ENCODE measurements at places on chromosomes 3 and 15.

- no peaks in the 10 kb centered on the region for H3K4me1 ChIP-seq
- H3K4me3 ChIP-seq, result no peak overlapping the region
- H3K27ac ChIP-seq, result no peak overlapping the region
- H3K36me3 ChIP-seq, result no peaks in the 10 kb centered on the region
These were observed 217.0 kb downstream of the TLE3 start for GRCh38 chr15:69880571-69881301.

GRCh38 chr3:121724130-121724529 lies 25.4 kb downstream of the GOLGB1 start:
- no peaks in the 10 kb centered on the region for H3K4me1 ChIP-seq
- peaks cover 61% of the 10 kb centered on the region for H3K36me3 ChIP-seq
- no peak overlapping the region for H3K27ac ChIP-seq
- no peaks in the 10 kb centered on the region for H3K27me3 ChIP-seq

GRCh38 chr15:67358812-67359211 lies 104.2 kb downstream of the IQCH start:
- H3K36me3 ChIP-seq, result no peaks in the 10 kb centered on the region
- no peaks in the 10 kb centered on the region for H3K4me1 ChIP-seq
- H3K27ac ChIP-seq, result no peak overlapping the region
- H3K4me3 ChIP-seq, result no peak overlapping the region
- no peak for DNase-seq
- H3K27me3 ChIP-seq, result no peaks in the 10 kb centered on the region

- H3K4me1 ChIP-seq, result peaks cover 25% of the 10 kb centered on the region
- no peak overlapping the region for H3K27ac ChIP-seq
- no peaks in the 10 kb centered on the region for H3K27me3 ChIP-seq
- H3K36me3 ChIP-seq, result no peaks in the 10 kb centered on the region
- no peak for DNase-seq
These were observed 167.0 kb upstream of the TBL1XR1 start for GRCh38 chr3:177364236-177364635.

GRCh38 chr15:58206151-58206550 lies 68.0 kb downstream of the AQP9 start:
- no peaks in the 10 kb centered on the region for H3K36me3 ChIP-seq
- no peak for DNase-seq
- no peaks in the 10 kb centered on the region for H3K27me3 ChIP-seq

- peaks cover 33% of the 10 kb centered on the region for H3K4me1 ChIP-seq
- no peak overlapping the region for H3K4me3 ChIP-seq
- H3K27ac ChIP-seq, result peak overlapping the region; percentile 43
- H3K36me3 ChIP-seq, result peaks cover 19% of the 10 kb centered on the region
- no peaks in the 10 kb centered on the region for H3K27me3 ChIP-seq
These were observed 576.4 kb downstream of the FOXP1 start for GRCh38 chr3:71006810-71007785.

DNA sequence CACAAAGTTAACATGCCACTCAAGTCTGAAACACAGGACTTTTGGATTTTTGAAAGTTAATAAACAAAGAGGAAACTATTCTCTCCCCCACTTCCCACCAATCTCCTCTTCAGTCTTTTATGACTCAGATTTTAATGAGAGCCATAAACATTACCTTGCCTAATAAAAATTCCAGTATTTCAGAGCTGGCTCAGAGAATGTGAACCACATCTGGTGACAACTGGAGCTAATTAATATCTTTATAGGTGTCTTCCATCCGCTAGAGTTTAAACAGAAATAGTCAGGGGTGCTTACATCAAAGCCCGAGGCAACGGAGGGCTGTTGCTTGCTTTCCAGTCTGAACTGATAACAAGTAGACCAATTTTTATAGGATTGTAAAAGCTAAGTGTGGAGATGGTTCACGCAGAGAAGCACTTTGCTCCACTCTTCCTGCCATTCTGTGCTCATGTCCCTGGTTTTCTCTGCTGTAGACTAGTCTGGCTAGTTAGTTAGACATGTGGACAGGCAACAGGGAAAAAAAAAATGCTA lies 363.6 kb downstream of the NR2F2 start:
- DNase-seq, result no peak
- no peak overlapping the region for H3K27ac ChIP-seq
- H3K4me3 ChIP-seq, result no peak overlapping the region
- no peaks in the 10 kb centered on the region for H3K27me3 ChIP-seq
- no peaks in the 10 kb centered on the region for H3K4me1 ChIP-seq
- no peaks in the 10 kb centered on the region for H3K36me3 ChIP-seq

- no peaks in the 10 kb centered on the region for H3K36me3 ChIP-seq
- no peak overlapping the region for H3K27ac ChIP-seq
- peaks cover 6% of the 10 kb centered on the region for H3K27me3 ChIP-seq
- H3K4me3 ChIP-seq, result no peak overlapping the region
- DNase-seq, result no peak
These were observed 200.1 kb downstream of the TLE3 start for GRCh38 chr15:69897471-69898237.

DNA sequence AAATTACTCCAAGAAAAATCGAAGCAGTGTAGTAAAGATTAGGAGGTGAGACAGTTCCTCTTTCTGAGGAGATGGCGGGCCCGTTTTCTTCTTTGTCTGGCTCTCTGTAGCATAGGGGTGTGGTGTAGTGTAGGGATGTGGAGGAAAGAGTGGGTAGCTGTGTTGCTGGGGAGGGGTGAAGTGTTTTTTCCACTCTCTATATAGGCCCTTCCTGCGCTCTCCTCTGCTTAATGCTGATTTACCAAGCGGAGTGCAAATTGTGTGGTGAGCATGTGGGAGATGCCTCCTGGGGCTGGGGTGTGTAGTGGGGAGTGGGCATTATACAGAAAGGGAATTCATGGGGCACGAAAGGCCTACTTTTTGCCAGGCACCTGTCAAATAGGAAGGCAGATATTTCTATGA lies 94.9 kb downstream of the ST6GAL1 start:
- H3K4me3 ChIP-seq, result no peak overlapping the region
- DNase-seq, result no peak
- no peaks in the 10 kb centered on the region for H3K36me3 ChIP-seq
- no peak overlapping the region for H3K27ac ChIP-seq

DNA sequence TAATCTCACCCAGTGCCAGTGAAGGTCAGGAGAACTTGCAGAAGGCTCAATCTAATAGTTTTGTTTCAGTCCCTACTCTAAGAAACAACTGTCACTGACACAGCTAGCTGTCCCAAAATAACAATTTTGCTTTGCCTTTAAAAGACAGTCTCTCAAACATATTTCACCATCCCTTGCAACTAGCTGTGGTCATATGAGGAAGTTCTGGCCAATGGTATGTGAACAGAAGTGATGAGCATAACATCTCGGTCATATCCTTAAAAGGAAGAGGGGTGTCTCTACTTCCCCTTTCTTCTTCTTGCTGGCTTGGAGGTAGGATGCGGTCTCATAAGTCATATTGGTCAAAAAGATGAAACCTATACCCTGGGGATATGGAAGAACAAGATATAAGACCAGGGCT lies 198.1 kb downstream of the NEK10 start:
- H3K27me3 ChIP-seq, result no peaks in the 10 kb centered on the region
- no peak overlapping the region for H3K27ac ChIP-seq
- H3K4me3 ChIP-seq, result no peak overlapping the region
- no peak for DNase-seq
- no peaks in the 10 kb centered on the region for H3K4me1 ChIP-seq

- no peaks in the 10 kb centered on the region for H3K27me3 ChIP-seq
- DNase-seq, result no peak
- no peak overlapping the region for H3K27ac ChIP-seq
- H3K36me3 ChIP-seq, result no peaks in the 10 kb centered on the region
- peaks cover 9% of the 10 kb centered on the region for H3K4me1 ChIP-seq
These were observed 168.0 kb upstream of the NDN start for GRCh38 chr15:23854912-23855659.

DNA sequence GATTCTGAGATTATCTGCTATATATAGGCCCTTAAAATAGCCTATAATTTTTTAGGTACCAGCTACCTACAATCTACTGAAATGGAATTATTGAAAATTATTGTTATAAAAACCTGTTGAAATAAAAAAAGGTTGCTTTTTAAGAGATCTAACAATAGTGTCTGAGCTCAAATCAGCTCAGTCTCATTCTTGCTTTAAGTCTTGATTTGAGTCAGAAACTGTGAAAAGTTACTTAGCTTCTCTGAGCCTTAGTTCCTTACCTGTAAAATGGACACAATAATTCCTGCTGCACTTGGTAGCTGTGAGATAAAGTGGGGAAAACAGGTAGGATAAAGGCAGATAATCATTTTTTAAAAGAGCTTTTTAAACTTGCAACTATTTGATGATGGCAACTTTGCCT lies 118.8 kb upstream of the UBE2E2 start:
- no peaks in the 10 kb centered on the region for H3K4me1 ChIP-seq
- H3K27ac ChIP-seq, result no peak overlapping the region
- DNase-seq, result no peak
- H3K27me3 ChIP-seq, result no peaks in the 10 kb centered on the region

DNA sequence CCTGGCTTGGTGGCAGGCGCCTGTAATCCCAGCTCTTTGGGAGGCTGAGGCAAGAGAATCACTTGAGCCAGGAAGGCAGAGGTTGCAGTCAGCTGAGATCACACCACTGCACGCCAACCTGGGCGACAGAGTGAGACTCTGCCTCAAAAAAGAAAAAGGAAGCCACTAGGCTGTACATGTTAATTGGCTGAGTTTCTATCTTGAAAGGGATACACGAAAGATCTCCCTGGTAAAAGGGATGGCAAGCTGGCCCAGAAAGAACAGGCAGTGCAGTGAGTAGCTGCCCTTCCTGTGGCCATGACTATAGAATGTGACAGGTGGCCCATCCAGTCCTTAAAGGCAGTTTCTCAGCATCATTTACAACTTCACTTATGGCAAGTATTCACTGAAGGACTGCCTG lies 12.3 kb downstream of the LRIG1 start:
- no peaks in the 10 kb centered on the region for H3K27me3 ChIP-seq
- DNase-seq, result no peak
- H3K27ac ChIP-seq, result peak overlapping the region; percentile 90
- H3K4me3 ChIP-seq, result no peak overlapping the region

DNA sequence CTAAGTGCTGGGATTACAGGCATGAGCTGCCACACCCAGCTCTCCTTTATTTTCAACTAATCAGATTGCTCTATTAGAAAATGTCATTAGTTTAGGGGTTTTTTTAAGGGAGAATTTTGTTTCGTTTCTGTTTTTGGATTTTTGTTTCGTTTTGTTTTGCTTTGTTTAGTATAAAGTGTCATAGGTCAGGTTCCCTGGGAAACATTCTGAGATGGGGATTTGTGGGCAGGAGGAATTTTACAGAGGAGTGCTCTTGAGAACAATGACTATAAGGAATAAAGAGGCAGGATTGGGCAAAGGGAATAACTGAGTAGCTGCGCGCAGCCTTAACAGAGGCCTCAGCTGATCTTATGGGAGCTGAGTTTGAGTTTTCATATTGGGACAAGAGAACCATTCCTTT lies 86.8 kb upstream of the NR2F2 start:
- H3K4me3 ChIP-seq, result no peak overlapping the region
- no peak overlapping the region for H3K27ac ChIP-seq
- H3K4me1 ChIP-seq, result no peaks in the 10 kb centered on the region

GRCh38 chr3:67109651-67110204 lies 111.6 kb downstream of the KBTBD8 start:
- H3K36me3 ChIP-seq, result no peaks in the 10 kb centered on the region
- no peaks in the 10 kb centered on the region for H3K4me1 ChIP-seq
- no peaks in the 10 kb centered on the region for H3K27me3 ChIP-seq
- no peak overlapping the region for H3K27ac ChIP-seq
- no peak overlapping the region for H3K4me3 ChIP-seq

DNA sequence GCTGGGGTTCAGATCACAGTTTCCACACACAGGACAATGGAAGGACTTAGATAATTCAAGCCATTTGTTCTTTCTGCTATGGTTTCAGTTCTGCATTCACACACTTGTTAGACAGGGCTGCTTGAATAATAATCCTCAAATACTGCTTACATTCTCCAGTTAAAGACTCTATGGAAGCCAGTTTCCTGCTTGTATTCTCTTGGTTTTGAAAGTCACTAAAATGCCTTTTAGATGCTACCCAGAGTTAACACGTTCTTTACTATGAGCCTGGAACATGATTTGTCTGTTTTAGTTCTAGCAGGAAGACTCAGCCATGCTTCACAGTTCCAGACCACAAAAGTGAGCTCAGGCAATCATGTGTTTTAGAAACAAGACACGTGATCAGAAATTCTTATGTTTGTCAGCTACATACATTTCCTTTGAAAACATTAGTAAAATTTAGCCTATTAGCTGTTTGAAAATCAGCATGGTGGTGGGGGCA lies 152.4 kb downstream of the LEKR1 start:
- H3K4me3 ChIP-seq, result no peak overlapping the region
- DNase-seq, result no peak
- H3K27me3 ChIP-seq, result no peaks in the 10 kb centered on the region
- H3K36me3 ChIP-seq, result no peaks in the 10 kb centered on the region

DNA sequence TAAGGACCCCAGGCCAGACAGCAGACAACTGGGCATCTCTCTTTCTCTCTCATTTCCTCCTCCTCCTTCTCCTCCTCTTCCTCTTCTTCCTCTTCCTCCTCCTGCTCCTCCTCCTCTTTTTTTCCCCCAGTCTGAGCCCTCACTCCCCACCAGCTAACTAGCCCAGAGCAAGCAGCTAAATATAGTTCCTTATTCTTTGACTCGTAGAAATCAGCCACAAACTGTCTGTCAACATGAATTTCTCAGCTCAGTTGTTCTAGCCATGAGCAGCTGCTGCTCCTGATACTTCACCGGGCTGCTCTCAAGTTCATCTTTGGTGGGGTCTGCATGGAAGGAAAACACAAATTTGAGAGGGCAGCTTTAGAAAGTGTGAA lies 19.2 kb upstream of the LOXL1 start:
- H3K27me3 ChIP-seq, result peaks cover 23% of the 10 kb centered on the region
- H3K4me1 ChIP-seq, result no peaks in the 10 kb centered on the region
- H3K4me3 ChIP-seq, result no peak overlapping the region
- H3K27ac ChIP-seq, result no peak overlapping the region
- H3K36me3 ChIP-seq, result no peaks in the 10 kb centered on the region
- DNase-seq, result no peak

DNA sequence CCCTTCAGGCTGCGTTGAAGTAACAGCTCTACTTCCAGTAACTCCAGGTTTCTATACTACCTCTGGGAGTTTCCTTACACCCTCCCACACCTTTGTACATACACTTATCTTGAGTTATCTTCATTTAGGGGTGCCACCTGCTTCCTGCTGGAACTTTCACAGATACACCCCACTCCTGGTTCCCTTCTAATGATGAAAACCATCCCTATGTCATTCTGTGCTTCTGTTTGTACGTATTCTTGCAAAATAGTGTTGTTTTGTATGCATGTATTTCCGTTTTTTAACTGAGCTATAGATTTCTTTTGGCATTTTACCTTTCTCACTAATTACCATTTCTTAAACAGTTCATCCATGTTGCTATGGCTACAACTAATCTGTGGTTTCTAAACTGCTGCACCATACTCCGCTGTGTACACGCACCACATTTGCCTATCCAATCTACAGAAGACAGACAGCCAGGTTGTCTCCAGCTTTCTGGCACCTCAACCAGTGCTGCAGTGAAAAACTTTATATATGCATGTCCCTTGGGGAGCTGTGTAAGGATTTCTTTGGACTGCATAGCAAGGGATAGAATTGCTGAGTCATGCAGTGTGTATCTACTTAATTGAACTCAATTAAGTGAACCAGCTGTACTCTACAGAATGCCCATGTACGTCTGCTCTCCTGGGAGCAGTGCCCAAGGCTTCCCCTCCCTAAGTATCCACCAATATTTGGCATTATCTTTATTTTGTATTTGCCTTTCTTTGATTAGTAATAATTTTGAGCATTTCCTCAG lies 61.4 kb upstream of the ST8SIA2 start:
- no peaks in the 10 kb centered on the region for H3K4me1 ChIP-seq
- DNase-seq, result no peak
- no peak overlapping the region for H3K4me3 ChIP-seq
- no peak overlapping the region for H3K27ac ChIP-seq
- H3K27me3 ChIP-seq, result peaks cover 3% of the 10 kb centered on the region

- no peaks in the 10 kb centered on the region for H3K27me3 ChIP-seq
- no peak overlapping the region for H3K4me3 ChIP-seq
- no peak for DNase-seq
- H3K4me1 ChIP-seq, result no peaks in the 10 kb centered on the region
- no peaks in the 10 kb centered on the region for H3K36me3 ChIP-seq
- no peak overlapping the region for H3K27ac ChIP-seq
These were observed 68.4 kb upstream of the HACD2 start for GRCh38 chr3:123653221-123653682.

All from DND-41 (cell line).